Heart left ventricle (tissue), 16 donors: ENCODE measurements at places on chromosomes 2 and 18. TPM values are rescaled to one million over a fixed set of nuclear protein-coding genes. Genes with fewer than 3 reads are reported as not detected.

The PLEKHB2 gene
- polyA plus RNA-seq: 71.8 TPM

The CAPN13 gene
- not detected for polyA plus RNA-seq

The FAM124B gene
- polyA plus RNA-seq: 0.34 TPM

The IKZF2 gene
- 0.84 TPM for polyA plus RNA-seq

GRCh38 chr18:48055351-48055750 is 124.9 kb upstream of the SMAD2 start:
- no peak for DNase-seq

DNA sequence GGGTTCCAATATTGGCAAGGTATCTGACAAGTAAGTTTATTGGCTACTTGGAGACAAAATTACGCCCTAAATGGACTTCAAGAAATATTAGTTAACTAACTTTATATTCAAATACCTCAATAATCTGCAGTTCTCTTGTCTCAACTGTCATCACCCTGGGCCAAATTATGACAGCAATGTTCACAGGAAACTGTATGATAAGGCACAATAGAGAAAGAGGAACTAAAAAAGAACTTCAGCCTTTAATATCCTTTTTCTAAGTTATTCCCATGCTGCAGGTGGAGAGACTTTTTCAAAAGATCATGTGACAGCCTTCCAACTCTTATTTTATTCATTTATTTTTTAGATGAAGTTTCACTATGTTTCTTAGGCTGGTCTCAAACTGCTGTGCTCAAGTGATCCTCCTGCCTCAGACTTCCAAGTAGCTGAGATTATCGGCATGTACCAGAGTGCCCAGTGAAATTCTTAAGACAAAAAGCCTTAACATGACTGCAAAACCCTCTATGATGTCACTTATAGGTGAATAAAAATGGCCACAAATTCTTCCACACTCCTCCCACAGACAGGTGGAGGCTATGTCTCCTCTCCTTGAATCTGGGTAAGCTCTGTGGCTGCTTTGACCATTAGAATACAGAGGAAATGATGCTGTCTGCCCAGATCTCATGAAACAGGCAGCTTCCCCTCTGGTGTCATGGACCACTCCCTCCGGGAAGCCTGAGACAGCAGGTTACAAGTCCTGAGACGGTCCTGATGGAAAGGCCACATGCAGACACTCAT is 211.0 kb downstream of the TGIF1 start:
- no peak for DNase-seq

- DNase-seq: no peak
Observed at GRCh38 chr2:233343171-233343705, 11.1 kb upstream of the DGKD start.

- peak; percentile 7 for DNase-seq
Observed at GRCh38 chr2:11781602-11782001, 35.2 kb downstream of the LPIN1 start.

- DNase-seq: no peak
Observed at GRCh38 chr2:45585267-45585861, 25.7 kb downstream of the SRBD1 start.

DNA sequence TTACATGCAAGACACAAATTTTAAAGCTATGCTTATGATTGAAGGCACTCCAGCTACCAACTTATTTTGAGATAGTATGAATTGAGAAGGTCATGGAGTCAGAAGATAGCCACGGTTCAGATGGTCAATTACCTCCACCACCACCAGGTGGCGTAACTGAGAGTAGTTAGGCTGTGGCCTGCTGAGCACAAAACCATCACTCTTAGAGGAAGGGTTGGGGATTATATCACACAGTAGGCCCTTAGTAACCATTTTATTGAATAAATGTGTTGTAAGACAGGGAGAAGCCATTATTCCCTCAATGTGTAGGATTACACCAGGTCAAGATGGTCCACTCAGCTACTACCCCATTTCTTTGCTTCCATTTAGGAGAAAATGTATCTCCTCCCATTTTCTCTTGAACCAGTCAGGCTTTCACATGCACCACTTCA is 18.8 kb downstream of the KLHL41 start:
- DNase-seq: peak; percentile 65

GRCh38 chr2:208006833-208007232 is 18.5 kb downstream of the PLEKHM3 start:
- no peak for DNase-seq

DNA sequence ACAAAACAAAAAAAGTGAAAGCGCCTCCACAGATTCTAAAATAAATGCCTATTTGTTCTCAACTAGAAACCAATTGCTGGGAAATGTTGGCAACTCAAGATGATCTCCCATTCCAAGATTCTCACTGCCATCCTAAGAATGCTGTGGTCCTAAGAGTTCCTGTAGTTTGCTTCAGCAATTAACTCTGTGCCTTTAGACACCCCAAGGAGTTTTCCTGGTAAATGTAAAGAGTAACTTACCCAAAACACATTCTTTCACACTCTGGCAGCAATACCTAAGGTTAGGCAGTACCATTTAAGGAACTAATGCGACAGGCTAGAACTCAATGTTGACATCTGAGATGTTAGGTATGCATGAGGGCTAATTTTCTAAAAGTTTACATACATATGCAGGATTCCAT is 58.8 kb upstream of the TANK start:
- DNase-seq: no peak

GRCh38 chr2:47208852-47209606 is 53.9 kb upstream of the STPG4 start:
- DNase-seq: no peak

GRCh38 chr2:29281086-29281915 is 166.1 kb downstream of the CLIP4 start:
- DNase-seq: peak; percentile 66

DNA sequence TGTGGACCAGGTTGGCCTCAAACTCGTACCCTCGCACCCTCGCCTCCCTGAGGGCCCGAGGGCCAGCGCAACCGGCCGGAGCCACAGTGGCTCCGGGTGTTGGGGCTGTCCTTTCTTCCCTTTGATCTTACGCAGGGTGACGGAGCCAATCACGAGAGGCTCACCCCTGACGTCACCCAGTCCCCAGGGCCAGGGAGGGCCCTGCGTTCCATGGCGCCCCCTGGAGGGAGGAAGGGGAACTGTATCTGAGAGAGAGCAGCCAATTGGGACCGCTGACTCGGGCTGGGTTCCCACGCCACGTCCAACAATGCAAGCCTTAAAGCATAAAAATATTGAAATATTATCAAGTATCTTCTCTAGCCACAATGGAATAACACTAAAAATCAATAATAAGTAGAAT is 432.8 kb upstream of the LRRTM4 start:
- DNase-seq: no peak

- DNase-seq: no peak
Observed at GRCh38 chr2:149507974-149508373, 79.6 kb downstream of the MMADHC start.
